Lower leg skin (tissue), 4 donors: ENCODE measurements at places on chromosomes 1 and 21.
A peak's percentile ranks its signal among the peaks of the same experiment; 100 is the strongest.

- no peak for DNase-seq
Measured at GRCh38 chr1:247884797-247885413, 10.5 kb upstream of the OR2W3 start.

- DNase-seq = peak; percentile 96
Measured at GRCh38 chr1:161082996-161083747, 6.2 kb downstream of the NECTIN4 start.

GRCh38 chr1:47837866-47838561, 159.2 kb downstream of the TRABD2B start:
- DNase-seq = no peak

- peak; percentile 92 for DNase-seq
Measured at GRCh38 chr1:167533851-167534300, 15.5 kb upstream of the CD247 start.

DNA sequence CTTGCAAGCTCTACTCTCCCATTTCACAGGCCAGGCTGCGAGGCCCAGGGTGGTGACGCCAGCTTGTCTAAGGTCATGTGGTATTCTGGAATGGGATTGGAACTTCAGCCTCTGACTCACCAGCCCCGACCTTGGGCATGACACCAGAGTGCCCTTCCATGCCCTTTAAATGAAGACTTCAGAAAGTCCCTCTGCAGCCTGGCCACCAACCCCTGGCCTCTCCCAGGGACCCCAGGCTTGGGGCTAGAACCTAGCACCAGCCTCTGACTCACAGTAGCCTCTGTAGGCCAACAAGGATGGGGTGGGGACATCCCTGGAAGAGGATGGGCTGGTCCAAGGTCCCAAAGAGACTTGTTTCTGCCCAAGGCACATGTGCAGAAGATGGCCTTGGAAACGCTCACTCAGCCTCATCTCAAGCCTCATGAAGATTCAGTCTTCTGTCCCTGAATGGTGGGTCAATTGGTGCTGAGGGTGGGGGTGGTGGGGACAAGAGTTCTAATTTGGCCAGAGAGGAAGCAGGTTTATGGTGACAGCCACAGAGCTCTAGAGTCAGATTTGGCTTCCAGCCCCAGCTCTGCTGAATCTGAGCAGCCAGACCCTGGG, 36.1 kb upstream of the RUNX3 start:
- no peak for DNase-seq
